ENCODE measurements at places on chromosomes 13 and 19. TPM values are rescaled to one million over a fixed set of nuclear protein-coding genes. Genes with fewer than 3 reads are reported as not detected.

LILRA1 gene
- not detected for total RNA-seq

DNA sequence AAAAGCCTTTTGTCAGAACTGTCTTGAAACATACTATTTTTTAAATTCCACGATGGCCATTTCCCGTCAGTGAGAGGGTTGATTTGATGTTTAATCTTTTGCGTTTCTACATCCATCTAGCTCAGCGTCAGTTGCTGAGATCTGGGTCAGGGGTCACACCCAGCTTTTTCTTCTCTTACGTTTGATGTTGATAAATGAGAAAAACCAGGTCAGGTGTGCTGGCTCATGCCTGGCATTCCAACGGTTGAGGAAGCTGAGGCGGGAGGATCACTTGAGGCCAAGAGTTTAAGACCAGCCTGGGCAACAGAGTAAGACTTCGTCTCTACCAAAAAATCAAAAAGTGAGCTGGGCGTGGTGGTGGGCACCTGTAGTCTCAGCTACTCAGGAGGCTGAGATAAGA, 168.9 kb downstream of the PTPRS start:
- H3K27me3 ChIP-seq = no peaks in the 10 kb centered on the region
- H3K4me3 ChIP-seq = no peak overlapping the region
- H3K4me1 ChIP-seq = peaks cover 4% of the 10 kb centered on the region

- DNase-seq = no peak
- no peaks in the 10 kb centered on the region for H3K27me3 ChIP-seq
- peaks cover 13% of the 10 kb centered on the region for H3K4me1 ChIP-seq
- H3K27ac ChIP-seq = no peak overlapping the region
- peaks cover 1% of the 10 kb centered on the region for H3K36me3 ChIP-seq
Measured at GRCh38 chr19:14119644-14120496, 2.3 kb upstream of the PRKACA start.

GRCh38 chr13:100365680-100366079, 222.9 kb downstream of the GGACT start:
- no peaks in the 10 kb centered on the region for H3K27me3 ChIP-seq
- H3K36me3 ChIP-seq = no peaks in the 10 kb centered on the region
- no peaks in the 10 kb centered on the region for H3K4me1 ChIP-seq
- no peak overlapping the region for H3K4me3 ChIP-seq
- H3K27ac ChIP-seq = no peak overlapping the region

DNA sequence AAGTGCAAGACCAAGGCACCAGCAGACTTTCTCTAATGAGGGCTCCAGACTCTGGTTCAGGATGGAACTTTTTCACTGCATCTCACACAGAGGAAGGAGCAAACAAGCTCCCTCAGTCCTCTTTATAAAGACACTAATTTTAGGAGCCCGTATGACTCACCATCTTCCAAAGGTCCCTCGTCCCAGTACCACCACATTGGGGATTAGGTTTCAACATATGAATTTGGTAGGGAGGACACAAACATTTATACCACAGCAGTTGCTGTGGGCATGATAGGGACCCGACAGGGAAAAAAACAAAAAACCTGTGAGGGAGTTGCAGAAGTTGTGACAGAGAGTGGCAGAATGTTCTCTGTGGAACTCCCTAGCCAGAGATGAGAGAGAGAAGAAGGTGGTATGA, 6.5 kb upstream of the CNMD start:
- H3K4me1 ChIP-seq = no peaks in the 10 kb centered on the region
- H3K36me3 ChIP-seq = no peaks in the 10 kb centered on the region
- H3K4me3 ChIP-seq = no peak overlapping the region
- H3K27ac ChIP-seq = no peak overlapping the region

OR7A5 gene
- not detected for total RNA-seq

DNA sequence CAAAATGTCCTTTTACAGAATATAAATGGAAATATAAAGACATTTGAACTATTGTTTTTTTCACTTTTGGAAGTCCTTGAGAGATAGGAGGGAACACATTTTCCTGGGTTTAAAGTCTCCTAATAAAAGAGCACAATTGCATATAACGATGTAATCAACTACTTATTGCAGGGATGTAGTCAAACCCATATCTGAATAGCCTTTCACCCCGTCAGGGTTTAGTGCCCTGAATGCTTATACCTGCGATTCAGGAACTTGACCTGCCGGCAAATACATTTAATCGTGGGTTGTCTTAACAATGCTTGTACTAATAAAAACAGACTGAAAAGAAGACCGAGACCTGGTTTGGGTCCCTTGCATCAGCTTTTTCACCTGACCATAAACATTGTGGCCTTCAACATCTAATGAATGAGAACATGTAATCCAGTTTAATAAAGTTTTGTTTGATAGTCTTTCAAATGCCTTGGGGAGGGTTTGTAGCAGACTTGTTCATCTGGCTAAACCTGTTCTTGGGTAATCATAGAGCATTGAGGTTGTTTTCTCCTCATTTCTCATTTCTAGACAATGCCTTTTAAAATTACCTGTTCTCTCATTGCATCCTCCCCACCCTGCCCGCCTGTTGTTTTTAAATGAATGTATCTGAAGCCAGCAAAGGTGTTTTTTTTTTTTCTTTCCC, 7.0 kb downstream of the KLF5 start:
- DNase-seq = peak; percentile 74
- no peaks in the 10 kb centered on the region for H3K27me3 ChIP-seq
- 0 out of 2 replicates have a peak, but pooled peaks cover 8% of the 10 kb centered on the region for H3K36me3 ChIP-seq

SYCN gene
- not detected for total RNA-seq

GRCh38 chr13:72637561-72637960, 89.9 kb downstream of the MZT1 start:
- H3K27me3 ChIP-seq = no peaks in the 10 kb centered on the region
- DNase-seq = no peak
- H3K4me1 ChIP-seq = no peaks in the 10 kb centered on the region
- H3K27ac ChIP-seq = no peak overlapping the region
- H3K36me3 ChIP-seq = no peaks in the 10 kb centered on the region
- H3K4me3 ChIP-seq = no peak overlapping the region

SULT2A1 gene
- 4.5 TPM for total RNA-seq

GRCh38 chr13:67281466-67281865, 51.3 kb upstream of the PCDH9 start:
- H3K4me1 ChIP-seq = peaks cover 17% of the 10 kb centered on the region
- H3K27me3 ChIP-seq = no peaks in the 10 kb centered on the region
- DNase-seq = no peak
- H3K36me3 ChIP-seq = no peaks in the 10 kb centered on the region
- H3K27ac ChIP-seq = no peak overlapping the region

DNA sequence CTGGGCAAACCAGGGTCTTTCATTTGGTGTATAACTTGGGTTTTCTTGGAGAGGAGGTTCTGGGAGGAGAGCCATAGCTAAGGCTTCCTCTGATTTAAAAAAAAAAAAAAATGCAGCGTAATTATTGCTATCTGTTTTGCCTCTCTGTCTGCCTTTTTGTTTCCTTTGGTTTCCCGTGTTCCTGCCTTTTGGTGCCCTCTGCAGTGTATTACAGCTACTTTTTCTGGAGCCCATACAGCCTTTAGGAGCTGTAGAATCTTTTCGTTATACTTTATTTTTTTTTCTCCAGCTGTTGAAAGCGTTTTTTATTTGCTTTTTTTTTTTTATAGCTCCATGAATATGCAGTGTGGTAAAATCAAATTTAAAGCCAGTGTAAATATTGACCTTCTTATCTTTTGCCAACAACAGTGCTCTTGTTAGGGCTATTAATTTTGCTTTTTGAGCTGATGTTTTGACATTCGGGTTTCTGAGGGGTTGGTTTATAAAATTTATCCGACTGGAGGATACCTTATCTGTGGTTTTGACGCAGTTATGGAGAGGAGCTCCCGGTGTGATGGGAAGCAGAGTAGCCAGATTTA, 38.1 kb downstream of the ZNF493 start:
- H3K4me3 ChIP-seq = no peak overlapping the region
- H3K36me3 ChIP-seq = no peaks in the 10 kb centered on the region

KCTD4 gene
- total RNA-seq = not detected

Measured in Caco-2 (cell line).